ENCODE measurements at places on chromosomes 16 and 17. TPM values are rescaled to one million over a fixed set of nuclear protein-coding genes. Genes with fewer than 3 reads are reported as not detected.

Gene WSCD1
- 0.10 TPM for total RNA-seq

Gene HBA1
- not detected for total RNA-seq

Gene TSNAXIP1
- 0.35 TPM for total RNA-seq

Gene KRTAP1-5
- not detected for total RNA-seq

Gene HIC1
- 48.1 TPM for total RNA-seq

Gene KCTD19
- total RNA-seq: 0.43 TPM

Gene OR1F1
- total RNA-seq: not detected

Gene CHST4
- not detected for total RNA-seq

Gene SNX20
- 75.0 TPM for total RNA-seq

Gene DNAH17
- 0.33 TPM for total RNA-seq

Gene RBBP6
- total RNA-seq: 60.7 TPM

Gene IL21R
- 44.7 TPM for total RNA-seq

Gene CORO6
- total RNA-seq: 4.5 TPM

Gene CACNG5
- total RNA-seq: not detected

Gene CPNE7
- total RNA-seq: 3.6 TPM

Gene NPIPA8
- not detected for total RNA-seq

Gene COL1A1
- 0.15 TPM for total RNA-seq

Gene FOXO3B
- 1.9 TPM for total RNA-seq

Gene CCL4L2
- total RNA-seq: not detected

Gene MYH13
- total RNA-seq: not detected

Gene KRT16
- not detected for total RNA-seq

Gene C1QTNF1
- total RNA-seq: not detected

Gene SKAP1
- total RNA-seq: 136 TPM

Gene QRICH2
- 2.2 TPM for total RNA-seq

Gene SLFN13
- total RNA-seq: 69.4 TPM

Gene ZPBP2
- total RNA-seq: not detected

Gene CLEC10A
- total RNA-seq: not detected

Gene PLA2G10
- total RNA-seq: not detected

Gene ZNF750
- not detected for total RNA-seq

Gene KRTAP3-2
- not detected for total RNA-seq

Gene CSH2
- total RNA-seq: not detected

Gene KRT40
- total RNA-seq: not detected

Gene ADAD2
- not detected for total RNA-seq

Gene EVI2A
- total RNA-seq: 99.5 TPM

Gene EVPLL
- total RNA-seq: not detected

Gene KRT31
- not detected for total RNA-seq

Gene BAHCC1
- 0.03 TPM for total RNA-seq

Gene MPP3
- not detected for total RNA-seq

Gene GRAPL
- 33.0 TPM for total RNA-seq

Gene MYH8
- total RNA-seq: not detected

Gene CACNG3
- total RNA-seq: not detected

Measured in activated naive CD4-positive, alpha-beta T cell treated with anti-CD3 and anti-CD28 coated beads, Interleukin-2, amount 10 ng/mL, durations not matched to agents 5 hours and 36 hours (primary cell).